ENCODE measurements at places on chromosomes 13 and 19. TPM values are rescaled to one million over a fixed set of nuclear protein-coding genes. Genes with fewer than 3 reads are reported as not detected.

DNA sequence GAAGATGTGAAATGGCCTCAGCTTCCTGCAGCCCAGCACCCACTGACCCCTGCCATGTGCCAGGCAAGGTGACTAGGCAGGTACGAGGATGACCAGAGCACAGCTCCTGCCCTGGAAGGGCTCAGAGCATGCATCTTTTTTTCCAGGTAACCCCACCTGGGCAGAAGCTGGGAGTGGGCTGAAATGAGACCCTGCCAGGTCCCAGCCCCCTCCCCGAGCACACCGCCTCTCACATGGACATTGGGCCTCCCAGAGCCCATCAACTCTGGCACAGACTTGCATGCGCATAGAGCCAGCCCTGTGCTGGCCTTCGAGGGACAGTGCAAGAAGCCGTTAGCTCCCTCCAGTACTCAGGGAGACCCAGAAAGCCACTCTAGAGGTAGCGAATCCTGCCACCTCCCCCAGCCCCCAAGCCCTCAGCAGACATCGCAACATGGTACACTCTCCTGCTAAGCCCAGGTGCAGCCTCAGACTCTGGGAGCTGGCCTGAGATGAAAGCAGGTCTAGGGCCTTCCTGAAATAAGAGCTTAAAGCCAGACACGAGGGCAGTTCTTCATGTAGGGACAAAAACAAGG, 8.9 kb upstream of the VSTM2B start:
- DNase-seq = peak; percentile 67

GRCh38 chr13:75308222-75308621, 173.7 kb downstream of the TBC1D4 start:
- no peak for DNase-seq

GRCh38 chr19:48987323-48987722, 5.8 kb downstream of the GYS1 start:
- no peak for DNase-seq

DNA sequence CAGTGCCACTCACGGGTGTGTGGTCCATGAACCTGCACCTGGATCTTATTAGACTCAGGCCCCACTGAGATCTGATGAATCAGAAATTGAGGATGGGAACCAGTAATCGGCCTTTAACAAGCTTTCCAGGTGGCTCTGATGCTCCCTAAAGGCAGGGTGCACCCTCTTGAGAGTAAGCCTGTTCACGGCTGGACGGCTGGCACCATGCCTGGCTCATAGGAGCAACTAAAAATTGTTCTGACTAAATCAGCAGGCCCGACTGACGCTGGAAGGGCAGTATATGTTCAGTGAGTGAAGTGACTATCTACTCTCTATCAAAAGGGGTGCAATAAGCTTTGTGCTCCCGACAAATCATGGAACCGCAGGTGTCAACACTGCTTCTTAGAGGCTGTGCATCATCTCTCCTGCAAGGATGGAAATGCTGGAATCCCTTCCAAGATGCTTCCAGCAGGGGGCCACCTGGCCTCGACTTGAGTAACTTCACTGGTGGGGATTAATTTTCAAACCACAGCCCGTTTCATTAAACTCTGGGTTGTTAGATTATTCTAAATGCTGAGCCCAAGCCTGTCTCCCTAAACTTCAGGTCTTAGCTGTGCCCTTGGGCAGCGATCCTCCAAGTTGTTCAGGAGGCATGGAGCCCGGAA, 28.4 kb downstream of the TMTC4 start:
- no peak for DNase-seq

GRCh38 chr19:41133260-41133659, 19.0 kb downstream of the CYP2F1 start:
- DNase-seq = peak; percentile 34

GRCh38 chr13:110245416-110245899, 61.5 kb downstream of the COL4A1 start:
- DNase-seq = peak; percentile 75

- DNase-seq = no peak
Observed at GRCh38 chr13:74966814-74967424, 515.0 kb downstream of the TBC1D4 start.

GRCh38 chr13:98272549-98272948, 95.5 kb upstream of the RNF113B start:
- DNase-seq = no peak

- no peak for DNase-seq
Observed at GRCh38 chr13:94673851-94674250, 38.5 kb downstream of the SOX21 start.

- no peak for DNase-seq
Observed at GRCh38 chr13:87356314-87356713, 314.9 kb upstream of the SLITRK5 start.

The ERICH6B gene
- total RNA-seq = not detected

The SIGLEC8 gene
- 0.42 TPM for total RNA-seq

The ADGRE2 gene
- total RNA-seq = 4.0 TPM

The GNG7 gene
- total RNA-seq = 3.2 TPM

The SIGLEC7 gene
- 5.5 TPM for total RNA-seq

The MYH14 gene
- 0.62 TPM for total RNA-seq

The IQCN gene
- 2.6 TPM for total RNA-seq
